Activated CD4-positive, alpha-beta T cell treated with anti-CD3 and anti-CD28 coated beads for 24 hours (primary cell): ENCODE measurements at places on chromosomes 1 and 21.
A peak's percentile ranks its signal among the peaks of the same experiment; 100 is the strongest.

- DNase-seq, result no peak
Measured at GRCh38 chr1:29551123-29551936, 315.0 kb downstream of the PTPRU start.

DNA sequence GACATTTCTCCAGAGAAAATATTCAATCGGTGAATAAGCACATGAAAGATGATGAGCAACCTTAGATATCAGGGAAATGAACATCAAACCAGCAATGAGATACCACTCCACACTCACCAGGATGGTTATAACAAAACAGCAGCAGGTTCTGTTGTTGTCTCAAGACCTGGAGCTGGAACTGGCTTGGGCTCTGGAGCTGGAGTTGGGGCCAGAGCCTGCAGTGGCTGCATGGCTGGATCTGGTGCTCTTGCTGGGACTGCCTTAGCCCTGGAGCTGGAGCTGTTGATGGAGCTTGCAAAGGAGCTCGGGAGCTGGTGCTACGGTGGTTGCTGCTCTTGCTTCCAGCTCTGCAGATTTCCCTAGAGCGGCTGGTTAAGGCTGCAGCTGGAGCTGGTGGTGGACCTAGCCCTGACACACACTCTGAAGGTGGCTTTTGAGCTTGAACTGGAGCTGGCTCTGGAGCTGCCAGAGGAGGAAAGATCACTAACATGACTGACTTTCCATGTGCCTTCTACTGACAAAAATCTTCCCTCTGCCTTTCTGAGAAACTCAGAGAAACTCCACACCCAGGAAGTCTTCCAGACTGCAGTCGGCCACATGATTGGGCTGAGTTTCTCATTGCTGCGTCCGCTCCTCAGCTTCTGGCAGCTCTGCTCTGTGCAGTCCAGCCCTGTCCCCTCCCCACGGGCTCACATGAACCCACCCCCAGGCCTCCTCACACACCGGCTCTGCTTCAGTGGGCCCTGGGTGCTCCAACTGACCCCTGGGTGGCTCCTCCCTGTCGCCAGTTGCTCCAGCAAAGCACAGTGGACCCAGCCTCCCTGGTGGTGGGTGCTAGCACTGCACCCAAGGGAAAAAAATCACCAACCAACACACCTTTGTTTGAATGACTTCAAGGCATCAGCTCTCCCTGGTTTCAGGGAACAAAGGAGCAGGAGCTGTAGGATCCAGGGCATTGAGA, 139.1 kb upstream of the FMN2 start:
- DNase-seq, result no peak

- DNase-seq, result no peak
Measured at GRCh38 chr1:23889074-23889473, 21.0 kb upstream of the FUCA1 start.

GRCh38 chr1:912740-913301, 10.9 kb upstream of the SAMD11 start:
- no peak for DNase-seq

GRCh38 chr1:242723044-242723716, 198.7 kb upstream of the PLD5 start:
- no peak for DNase-seq

GRCh38 chr21:38173276-38174035, 83.3 kb upstream of the KCNJ15 start:
- DNase-seq, result no peak

DNA sequence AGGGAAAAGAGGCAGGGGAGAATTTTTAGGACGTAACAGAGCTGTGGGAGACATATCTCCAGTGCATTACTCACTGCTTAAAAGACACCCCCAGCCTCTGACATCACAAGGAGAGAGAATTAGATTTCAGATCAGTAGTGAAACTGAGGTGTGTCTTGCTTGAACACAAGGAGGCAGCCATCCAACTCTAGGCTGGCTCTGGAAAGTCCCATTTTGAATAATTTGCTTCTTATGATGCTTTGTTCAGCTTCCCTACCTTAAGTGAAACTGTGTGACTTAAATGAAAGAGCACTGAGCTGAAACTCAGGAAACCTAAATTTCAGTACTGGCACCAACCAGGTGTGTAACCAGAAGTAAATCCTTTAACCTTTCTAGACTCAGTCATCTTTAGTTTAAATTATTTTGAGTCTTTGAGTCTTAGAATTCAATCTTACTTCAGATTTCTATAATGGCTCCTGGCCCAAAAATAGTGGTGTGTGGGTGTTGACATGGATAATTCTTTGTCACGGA, 251.6 kb upstream of the SGIP1 start:
- peak; percentile 54 for DNase-seq

DNA sequence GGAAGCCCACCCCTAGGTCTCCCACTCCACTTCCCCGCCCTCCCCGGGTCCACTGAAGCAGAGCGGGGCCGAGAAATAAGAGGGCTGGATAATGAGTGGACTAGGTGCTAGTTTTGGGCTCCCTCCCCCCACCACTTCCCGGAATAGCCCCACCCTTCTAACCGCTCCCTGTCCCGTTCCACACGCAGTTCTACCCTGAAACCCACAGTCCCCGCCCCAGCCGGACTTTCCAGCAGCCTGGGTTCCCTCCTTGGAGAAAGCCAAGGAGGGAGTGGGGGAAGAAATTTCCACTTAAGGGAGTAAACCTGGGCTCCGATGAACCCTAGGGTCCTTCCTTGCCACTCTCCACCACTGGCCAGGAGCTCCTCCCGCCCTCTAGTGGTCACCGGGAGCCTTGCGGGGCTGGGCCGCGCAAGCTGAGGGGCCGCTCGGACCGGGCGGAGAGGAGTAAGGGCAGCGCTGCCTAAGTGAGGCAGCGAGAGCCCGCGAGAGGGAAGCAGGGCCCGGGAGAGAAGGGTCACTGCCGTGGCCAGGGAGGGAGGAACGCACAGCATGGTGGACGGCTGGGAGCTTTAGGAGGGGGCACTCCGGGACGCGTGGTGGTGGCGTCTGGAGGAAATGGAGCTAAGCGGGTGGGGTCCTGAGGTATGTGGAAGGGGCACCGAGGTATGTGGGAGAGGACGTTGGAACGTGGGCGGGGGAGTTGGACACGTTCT, 14.3 kb downstream of the THBS3 start:
- DNase-seq, result peak; percentile 63

DNA sequence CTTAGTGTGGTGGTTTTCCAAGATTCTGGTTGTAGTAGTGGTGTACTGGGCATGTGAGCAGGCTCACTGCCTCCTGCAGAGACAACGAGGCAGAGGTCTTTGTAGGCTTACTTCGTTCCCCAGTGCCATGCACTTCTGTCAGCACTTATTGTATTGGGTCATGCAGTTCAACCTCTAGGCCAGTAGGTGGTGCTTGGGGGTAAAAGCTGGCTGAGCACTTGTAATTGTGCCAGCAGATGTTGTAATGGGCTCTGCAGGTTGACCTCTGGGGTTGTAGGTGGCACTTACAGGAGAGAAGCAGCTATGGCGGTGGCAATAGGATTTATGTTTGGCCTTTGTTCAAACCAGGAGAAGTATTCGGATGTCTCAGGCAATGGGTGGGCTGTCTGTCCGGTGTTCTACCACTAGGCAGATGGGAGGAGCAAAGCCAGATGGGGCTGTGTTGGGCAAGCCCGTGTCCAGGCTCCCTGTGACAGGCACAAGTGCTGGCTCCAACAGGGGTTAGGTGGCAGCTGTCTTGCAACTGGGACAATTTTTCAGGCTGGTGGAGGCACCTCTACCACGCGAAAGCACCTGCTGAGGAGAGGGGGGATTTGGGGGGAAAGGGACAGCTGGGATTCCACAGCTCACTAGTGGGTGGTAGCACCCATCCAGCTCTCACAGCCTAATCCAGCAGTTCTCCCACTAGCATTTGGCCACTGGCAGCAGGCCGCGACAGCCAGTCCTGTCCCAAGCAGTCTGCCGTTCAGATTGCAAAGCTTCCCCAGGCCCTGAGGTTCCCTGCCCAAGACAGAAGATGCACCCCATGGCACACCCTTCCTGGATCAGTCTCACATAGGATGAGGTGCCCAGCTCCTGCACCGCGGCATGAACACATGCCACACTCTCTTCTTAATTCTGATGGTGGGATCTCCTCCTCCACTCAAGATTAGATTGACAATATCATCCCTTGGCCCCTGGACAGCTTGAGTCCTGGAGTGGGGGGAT, 274.5 kb downstream of the CTH start:
- DNase-seq, result peak; percentile 18

- no peak for DNase-seq
Measured at GRCh38 chr1:47578721-47579419, 141.0 kb downstream of the FOXD2 start.

- no peak for DNase-seq
Measured at GRCh38 chr1:224767031-224767430, 150.9 kb downstream of the CNIH3 start.

DNA sequence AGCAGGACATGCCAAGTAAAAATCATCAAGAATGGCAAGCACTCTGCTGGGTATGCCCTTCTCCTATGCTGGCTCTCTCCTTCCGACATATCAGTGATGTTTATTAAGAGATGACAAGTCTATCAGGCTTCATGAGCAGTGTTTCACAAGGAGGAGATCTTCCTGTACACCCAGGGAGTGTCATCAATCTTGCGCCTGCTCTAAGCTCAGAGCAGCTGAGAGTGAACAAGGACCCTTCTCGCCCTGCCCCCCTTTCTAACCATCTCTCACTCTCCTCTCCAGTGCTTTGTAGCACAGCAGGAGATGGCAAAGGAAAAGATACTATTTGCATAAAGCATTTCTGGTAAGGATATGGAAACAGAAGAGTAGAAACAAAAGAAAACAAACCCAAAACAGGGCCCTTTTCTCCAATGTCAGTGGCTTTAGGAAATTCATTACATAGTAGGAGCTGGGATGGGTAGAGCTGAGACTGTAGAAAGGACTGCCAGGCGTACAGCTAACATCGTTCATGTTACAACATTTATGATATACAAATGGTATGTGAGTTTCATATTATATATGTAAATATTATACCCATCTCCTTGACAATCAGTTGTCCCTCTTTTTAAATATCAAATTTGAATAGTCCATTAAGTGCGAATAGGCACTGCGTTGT, 201.7 kb downstream of the NUF2 start:
- DNase-seq, result no peak

DNA sequence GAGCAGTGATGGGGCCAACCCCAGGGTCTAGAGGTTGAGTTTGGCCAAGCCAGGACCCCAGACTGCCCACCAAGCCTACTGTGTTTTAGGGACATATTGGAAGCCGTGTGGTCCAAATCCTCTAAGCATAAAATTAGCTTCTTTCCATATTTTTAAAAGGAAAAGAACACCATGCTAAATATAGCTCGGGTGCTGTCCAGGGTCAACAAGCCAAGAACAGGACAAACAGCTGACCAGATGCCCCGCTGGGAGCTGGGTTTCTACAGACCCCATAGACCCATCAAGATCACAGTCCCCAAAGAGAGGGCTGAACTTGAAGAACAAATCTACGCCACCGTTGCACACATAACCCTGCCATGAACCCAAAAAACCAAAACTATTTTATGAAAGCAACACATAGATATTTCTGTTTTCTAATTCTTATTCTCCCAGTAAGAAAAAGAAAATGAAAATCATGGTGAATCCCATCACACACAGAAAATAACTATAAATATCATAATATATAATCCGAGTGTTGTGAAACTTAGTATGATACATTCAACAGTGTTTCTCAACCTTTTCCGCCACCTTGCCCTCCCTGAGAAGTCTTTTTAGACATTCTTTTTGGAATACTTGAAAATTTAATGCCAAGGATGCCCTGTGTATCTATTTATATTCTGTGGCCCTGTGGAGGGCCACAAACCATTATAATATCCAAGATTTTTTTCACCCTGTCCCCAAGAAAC, 36.2 kb upstream of the FHAD1 start:
- no peak for DNase-seq

- DNase-seq, result no peak
Measured at GRCh38 chr1:8926707-8927694, 18.7 kb upstream of the CA6 start.

GRCh38 chr1:246220495-246221065, 286.5 kb downstream of the SMYD3 start:
- DNase-seq, result no peak

GRCh38 chr1:190563230-190563629, 85.6 kb upstream of the BRINP3 start:
- no peak for DNase-seq

- DNase-seq, result no peak
Measured at GRCh38 chr1:155776414-155776813, 80.6 kb downstream of the GON4L start.

DNA sequence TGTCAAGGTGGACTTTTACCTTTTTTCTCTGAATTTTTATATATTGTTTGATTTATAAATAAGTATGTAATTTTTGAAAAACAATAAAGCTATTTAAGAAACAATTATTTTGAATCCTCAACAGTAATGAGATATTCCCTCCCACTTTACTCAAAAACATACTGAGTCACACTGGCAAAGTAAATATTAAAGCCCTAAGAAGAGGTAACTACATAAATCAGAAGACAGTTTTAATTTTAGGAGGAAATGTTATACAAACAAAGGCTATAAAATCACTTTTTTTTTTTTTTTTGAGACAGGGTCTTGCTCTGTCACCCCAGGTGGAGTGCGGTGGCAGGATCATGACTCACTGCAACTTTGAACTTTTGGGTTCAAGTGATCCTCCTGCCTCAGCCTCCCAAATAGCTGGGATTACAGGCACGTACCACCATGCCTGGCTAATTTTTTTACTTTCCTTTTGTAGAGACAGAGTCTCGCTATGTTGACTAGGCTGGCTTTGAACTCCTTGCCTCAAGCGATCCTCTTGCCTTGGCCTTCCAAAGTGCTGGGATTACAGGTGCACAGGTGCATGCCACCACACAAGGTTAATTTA, 36.2 kb downstream of the ZSWIM5 start:
- DNase-seq, result no peak

- no peak for DNase-seq
Measured at GRCh38 chr1:11126569-11126968, 26.9 kb upstream of the EXOSC10 start.

GRCh38 chr1:64136296-64136695, 67.1 kb upstream of the UBE2U start:
- DNase-seq, result no peak

DNA sequence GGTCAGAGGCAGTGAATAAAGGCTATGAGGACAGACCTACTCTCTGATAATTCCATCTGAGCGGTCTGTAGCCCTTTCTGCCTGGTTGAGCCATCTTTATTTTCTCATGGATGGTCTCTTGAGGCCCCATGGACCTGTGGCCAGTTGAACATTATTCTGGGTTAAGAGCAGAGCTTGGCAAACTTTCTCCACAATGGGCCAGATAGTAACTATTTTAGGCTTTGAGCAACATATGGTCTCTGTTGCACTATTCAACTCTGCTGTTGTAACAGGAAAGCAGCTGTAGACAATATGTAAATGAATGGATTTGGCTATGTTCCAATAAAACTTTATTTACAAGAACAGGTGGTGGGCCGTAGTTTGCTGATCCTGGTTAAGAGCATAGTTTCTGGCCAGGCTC, 62.7 kb downstream of the KAZN start:
- no peak for DNase-seq

DNA sequence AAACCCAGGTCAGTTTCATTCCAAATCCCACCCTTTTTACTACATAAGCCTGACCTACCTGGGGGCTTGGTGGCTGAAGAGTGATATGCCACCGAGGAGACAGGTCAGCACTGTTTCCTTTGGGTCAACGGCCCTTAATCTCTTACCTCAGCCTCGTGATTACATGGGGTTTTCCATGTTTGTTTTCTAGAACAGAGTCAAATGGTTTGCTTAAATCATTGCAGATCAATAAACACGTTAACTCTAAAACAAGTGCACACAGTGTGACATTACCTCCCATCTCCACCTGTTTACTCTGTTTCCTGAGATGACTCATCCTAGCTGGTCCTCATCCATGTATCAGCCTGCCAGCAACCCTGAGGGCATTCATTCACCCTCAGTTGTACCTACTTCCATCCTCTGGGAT, 40.8 kb upstream of the TP53BP2 start:
- DNase-seq, result no peak
